ENCODE measurements at places on chromosomes 16 and 17.

- peak; percentile 54 for DNase-seq
Measured at GRCh38 chr16:30356401-30357084, 1.4 kb upstream of the CD2BP2 start.

- no peak for DNase-seq
Measured at GRCh38 chr16:47029724-47030123, 56.2 kb upstream of the DNAJA2 start.

- no peak for DNase-seq
Measured at GRCh38 chr17:72976971-72977770, 115.3 kb downstream of the SLC39A11 start.

DNA sequence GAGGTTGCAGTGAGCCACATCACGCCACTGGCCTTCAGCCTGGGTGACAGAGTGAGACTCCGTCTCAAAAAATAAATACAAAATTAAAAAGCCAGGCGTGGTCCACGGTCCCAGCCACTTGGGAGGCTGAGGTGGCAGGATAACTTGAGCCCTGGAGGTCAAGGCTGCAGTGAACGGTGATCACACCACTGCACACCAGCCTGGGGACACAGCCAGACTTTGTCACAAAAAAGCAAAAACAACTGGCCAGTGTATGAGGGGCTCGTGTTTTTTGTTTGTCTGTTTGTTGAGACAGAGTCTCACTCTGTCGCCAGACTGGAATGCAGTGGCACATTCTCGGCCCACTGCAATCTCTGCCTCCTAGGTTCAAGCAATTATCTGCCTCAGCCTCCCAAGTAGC, 1.2 kb upstream of the UBB start:
- DNase-seq = no peak

- DNase-seq = no peak
Measured at GRCh38 chr17:7380855-7381683, at the start of gene TNK1. TNK1 (plus strand) TSS chr17:7381089; CDS start chr17:7382927, 1,838 bp downstream.

DNA sequence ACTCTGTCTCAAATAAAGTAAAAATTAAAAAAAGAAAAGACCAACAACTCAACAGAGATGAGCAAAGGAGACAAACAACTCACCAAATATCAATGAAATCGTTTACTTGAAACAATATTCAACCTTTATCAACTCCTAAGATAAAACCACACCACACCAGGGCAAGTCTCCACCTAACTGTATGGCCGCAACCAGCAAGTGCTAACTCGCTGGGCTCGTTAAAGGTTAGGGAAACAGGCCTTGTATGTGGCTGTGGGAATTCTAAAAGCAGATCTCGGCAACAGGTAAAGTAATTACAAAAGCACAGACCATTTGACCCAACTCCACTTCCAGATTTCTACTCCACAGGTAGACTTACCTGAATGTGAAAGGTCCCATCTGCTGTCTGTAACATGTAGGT, 9.3 kb downstream of the ZCCHC14 start:
- no peak for DNase-seq

DNA sequence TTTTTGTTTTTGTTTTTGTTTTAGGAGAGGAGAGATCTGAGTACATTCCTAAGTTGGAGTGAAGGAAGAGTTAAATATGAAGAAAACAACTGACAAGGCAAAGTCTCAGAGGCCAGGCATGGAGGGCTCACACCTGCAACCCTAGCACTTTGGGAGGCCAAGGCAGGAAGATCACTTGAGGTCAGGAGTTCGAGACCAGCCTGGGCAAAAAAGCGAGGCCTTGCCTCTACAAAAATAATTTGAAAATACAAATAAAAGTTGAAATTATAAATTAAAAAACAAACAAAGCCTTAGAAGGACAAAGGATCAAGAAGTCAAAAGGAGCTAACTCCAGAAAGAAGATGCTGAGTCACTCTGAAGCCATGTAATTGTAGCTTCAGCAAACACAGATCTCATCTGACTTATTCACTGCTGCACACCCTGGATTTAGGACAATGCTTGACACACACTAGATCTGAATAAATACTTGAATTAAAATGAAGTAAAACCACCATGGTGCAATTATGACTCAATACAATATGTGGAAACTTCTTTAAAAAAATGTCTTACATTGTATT, 9.1 kb downstream of the CEP20 start:
- no peak for DNase-seq

GRCh38 chr17:81160747-81161453, 4.4 kb upstream of the PVALEF start:
- DNase-seq = no peak

DNA sequence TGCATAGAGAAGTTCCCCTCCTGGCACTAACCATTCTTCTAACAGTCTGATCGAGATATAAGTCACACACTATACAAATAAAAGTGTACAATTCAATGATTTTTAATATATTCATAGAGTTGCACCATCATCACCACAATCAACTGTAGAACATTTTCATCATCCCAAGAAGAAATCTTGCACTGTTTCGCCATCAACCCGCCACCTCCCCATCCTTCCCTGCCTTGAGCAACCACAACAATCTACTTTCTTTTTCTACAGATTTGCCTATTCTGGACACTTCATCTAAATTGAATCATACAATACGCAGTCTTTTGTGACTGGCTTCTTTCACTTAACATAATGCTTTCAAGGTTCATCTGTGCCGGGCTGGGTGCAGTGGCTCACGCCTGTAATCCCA, 33.0 kb upstream of the GUCY2D start:
- no peak for DNase-seq

- no peak for DNase-seq
Measured at GRCh38 chr17:21094298-21094704, 32.5 kb upstream of the DHRS7B start.

- DNase-seq = no peak
Measured at GRCh38 chr17:6474906-6475305, 30.7 kb downstream of the PIMREG start.

DNA sequence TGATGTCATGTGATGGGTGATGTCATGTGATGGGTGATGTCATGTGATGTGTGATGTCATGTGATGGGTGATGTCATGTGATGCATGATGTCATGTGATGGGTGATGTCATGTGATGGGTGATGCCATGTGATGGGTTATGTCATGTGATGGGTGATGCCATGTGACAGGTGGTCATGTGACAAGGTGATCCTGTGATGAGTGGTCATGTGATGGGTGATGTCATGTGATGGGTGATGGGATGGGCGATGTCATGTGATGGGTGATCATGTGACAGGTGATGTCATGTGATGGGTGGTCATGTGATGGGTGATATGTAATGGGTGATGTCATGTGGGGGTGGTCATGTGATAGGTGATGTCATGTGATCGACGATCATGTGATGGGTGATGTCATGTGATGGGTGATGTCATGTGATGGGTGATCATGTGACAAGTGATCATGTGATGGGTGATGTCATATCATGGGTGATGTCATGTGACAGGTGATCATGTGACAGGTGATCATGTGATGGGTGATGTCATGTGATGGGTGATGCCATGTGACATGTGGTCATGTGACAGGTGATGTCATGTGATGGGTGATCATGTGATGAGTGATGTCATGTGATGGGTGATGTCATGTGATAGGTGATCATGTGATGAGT, 17.2 kb downstream of the CD300LB start:
- peak; percentile 83 for DNase-seq

- no peak for DNase-seq
Measured at GRCh38 chr16:58906981-58907715, 173.0 kb upstream of the GOT2 start.

DNA sequence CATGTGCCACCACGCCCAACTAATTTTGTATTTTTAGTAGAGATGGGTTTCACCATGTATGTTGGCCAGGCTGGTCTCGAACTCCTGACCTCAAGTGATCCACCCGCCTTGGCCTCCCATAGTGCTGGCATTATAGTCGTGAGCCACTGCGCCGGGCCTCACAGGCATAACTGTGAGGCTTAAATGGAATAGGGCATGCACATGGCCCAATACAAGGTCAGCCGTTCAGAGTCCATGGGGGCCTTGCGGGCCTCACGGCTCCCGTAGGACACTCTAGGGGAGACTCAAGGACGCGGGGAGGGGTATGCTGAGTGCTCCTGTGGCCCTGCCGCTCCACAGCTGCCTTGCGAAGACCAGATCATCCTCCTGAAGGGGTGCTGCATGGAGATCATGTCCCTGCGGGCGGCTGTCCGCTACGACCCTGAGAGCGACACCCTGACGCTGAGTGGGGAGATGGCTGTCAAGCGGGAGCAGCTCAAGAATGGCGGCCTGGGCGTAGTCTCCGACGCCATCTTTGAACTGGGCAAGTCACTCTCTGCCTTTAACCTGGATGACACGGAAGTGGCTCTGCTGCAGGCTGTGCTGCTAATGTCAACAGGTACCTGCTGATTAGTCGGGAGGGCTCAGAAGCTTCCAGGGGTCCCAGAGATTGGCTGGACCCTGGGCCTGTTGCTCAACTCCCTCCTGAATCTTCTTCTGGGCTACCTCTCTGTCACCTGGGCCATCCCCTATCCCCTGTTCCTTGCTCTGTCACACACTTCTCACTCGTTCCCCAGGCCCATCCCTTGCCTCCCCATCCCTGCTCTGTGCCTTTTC, 12.3 kb downstream of the NR1D1 start:
- DNase-seq = no peak

GRCh38 chr17:37507111-37507510, 17.4 kb downstream of the DUSP14 start:
- DNase-seq = no peak

GRCh38 chr17:35895636-35896587, 15.8 kb upstream of the CCL5 start:
- DNase-seq = peak; percentile 95

DNA sequence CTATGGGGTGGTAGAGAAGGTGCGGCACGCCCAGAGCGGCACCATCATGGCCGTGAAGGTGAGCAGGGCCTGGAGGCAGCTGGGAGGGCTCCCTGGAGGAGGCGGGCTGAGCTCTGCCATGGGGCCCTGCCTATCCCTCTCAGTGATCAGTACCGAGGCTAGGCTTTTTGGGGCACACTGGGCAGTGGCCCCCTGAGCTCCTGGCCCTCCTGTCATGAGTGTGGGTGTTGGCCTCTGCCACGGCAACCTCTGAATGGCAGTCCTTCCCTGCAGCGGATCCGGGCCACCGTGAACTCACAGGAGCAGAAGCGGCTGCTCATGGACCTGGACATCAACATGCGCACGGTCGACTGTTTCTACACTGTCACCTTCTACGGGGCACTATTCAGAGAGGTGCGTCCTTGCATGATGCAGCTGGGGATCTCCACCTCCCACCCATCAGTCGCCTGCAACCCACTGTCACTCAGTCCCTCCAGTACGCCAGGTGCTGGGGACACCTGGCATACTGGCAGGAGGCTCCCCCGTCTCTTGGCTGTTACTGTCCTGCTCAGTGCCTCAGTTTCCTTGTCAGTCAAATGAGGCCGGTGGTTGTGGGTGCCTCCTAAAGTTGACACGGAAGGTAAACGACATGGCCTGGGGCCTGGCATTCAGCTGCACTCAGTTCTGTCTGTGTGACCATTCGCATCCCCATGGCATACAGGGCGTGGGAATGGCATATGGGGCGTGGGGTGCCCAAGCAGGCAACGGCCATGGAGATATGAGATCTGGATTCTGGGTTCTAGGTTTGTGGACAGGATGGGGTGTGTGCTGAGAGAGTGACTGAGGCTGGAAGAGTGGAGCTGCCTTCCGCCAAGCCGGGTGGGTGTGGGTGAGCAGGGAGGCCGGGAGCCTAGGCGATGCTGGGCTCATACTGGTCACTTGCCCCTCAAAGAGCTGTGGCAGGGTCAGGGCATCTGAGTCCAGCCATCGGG, 16.4 kb downstream of the MAP2K3 start:
- no peak for DNase-seq

DNA sequence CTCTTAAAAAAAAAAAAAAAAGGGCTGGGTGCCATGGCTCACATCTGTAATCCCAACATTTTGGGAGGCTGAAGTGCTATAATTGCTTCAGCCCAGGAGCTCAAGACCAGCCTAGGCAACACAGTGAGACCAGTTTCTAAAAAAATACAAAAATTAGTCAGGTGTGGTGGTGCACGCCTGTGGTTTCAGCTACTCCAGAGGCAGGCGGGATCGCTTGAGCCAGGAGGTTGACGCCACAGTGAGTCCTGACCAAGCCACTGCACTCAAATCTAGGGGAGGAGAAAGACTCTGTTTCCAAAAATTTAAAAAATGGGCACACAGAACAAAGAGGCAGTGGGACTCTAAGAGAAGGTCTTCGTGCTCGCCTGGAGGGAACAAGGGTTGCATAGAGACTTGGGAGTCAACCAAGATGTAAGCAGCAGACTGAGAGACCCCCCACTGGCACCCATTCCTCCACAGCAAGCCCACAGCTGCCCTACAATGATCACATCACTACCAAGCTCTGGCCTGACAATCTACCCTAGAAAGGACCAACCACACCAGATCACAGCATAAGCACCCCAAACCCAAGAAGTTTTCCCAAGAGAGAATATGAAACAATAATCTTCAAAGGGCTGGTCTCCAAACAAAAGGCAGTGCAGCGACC, 121.6 kb downstream of the ANKRD11 start:
- DNase-seq = no peak

DNA sequence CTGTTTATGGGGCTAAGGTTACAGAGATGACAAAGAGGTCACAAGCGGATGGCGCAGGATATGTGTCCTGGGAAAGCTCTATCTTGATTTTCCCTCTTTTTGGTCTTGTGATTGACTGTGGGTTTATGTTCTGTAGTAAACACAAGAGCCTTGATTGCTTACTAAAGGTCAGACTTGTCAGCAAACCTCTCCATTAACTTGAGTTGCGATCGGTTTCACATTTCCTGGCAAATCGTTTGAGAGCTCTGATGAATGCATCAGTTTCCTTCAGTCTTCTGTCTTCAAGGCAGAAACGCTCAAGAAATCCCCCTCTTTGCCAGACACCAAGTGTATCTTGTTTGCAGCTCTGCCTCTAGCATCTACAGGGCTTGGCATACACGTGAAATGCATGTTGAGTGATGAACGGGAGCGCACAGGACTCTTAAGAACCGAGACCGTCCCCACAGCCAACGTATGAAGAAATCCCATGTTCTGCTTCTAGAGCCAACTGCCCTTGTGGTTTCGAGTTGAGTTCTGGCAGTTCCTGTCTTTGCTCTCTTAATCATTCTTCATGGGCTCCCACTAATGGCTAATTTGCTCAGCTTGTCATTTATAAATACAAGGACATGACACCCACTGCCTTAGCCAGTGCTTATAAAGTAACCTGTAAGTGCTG, 143.3 kb downstream of the PITPNC1 start:
- no peak for DNase-seq

DNA sequence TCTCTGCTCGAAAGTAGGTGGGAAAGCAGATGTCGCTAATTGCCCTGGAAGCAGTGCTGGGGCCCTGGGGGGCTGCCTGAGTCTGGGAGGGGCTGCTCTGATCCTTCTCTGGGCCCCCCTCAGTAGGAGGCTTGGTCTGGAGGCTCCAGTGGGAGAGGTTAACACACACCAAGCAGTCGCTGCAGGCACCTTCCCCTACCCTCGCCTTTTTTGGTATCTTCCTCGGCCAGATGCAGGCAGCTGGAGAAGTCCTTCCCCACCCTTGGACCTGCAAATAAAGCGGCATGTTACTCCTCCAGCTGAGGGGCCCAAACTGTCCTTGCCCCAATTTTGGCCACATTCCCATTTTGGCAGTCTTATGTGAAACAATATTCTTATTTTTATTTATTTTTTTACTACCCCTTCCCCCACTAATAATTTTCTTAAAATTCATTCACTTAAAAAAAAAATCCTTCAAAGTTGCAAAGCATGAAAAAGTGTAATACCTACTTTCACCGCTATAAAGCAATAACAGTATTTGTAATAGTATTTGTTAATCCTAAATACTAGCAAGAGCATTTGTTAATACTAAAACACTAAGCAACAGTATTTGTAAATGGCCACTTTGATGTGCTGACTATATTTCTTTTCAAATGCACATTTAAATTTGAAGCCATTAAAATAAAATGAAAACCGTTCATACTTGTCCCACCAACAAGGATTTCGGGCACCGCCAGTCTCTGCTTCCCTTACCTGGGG, 15.0 kb downstream of the C16orf46 start:
- DNase-seq = no peak

- peak; percentile 81 for DNase-seq
Measured at GRCh38 chr16:50067290-50067853, 1.6 kb downstream of the HEATR3 start.
